ENCODE measurements at places on chromosomes 5 and 9.

DNA sequence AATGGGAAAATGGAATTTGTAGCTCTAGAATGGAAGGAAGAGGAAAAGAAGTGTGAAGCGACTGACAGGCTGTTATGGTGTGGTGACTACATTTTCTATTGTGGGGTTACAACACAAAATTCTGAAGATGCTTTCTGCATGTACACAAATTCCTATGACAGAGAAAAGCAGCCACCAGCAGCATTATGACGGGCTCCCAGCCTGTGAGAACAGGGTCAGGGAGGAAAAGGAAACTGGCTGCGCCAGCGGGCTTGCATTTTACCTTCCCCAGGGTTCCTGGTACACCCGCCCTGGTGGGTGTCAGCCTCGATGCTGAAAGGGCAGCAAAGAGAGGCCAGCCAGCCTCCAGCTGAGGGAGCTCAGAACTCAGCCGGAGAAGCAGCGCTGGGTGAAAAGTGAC lies 41.0 kb downstream of the DDX31 start:
- no peak for DNase-seq
- H3K36me3 ChIP-seq: peaks cover 89% of the 10 kb centered on the region
- no peaks in the 10 kb centered on the region for H3K27me3 ChIP-seq
- no peaks in the 10 kb centered on the region for H3K4me1 ChIP-seq
- H3K4me3 ChIP-seq: no peak overlapping the region

GRCh38 chr9:17003576-17004240 lies 131.1 kb upstream of the CNTLN start:
- no peak overlapping the region for H3K4me3 ChIP-seq
- no peaks in the 10 kb centered on the region for H3K4me1 ChIP-seq
- H3K27me3 ChIP-seq: no peaks in the 10 kb centered on the region
- no peak for DNase-seq

- no peak overlapping the region for H3K27ac ChIP-seq
- H3K4me3 ChIP-seq: peak overlapping the region; percentile 77
- no peaks in the 10 kb centered on the region for H3K36me3 ChIP-seq
- DNase-seq: no peak
- H3K4me1 ChIP-seq: no peaks in the 10 kb centered on the region
Observed at GRCh38 chr5:40678460-40679147, 1.1 kb upstream of the PTGER4 start.

DNA sequence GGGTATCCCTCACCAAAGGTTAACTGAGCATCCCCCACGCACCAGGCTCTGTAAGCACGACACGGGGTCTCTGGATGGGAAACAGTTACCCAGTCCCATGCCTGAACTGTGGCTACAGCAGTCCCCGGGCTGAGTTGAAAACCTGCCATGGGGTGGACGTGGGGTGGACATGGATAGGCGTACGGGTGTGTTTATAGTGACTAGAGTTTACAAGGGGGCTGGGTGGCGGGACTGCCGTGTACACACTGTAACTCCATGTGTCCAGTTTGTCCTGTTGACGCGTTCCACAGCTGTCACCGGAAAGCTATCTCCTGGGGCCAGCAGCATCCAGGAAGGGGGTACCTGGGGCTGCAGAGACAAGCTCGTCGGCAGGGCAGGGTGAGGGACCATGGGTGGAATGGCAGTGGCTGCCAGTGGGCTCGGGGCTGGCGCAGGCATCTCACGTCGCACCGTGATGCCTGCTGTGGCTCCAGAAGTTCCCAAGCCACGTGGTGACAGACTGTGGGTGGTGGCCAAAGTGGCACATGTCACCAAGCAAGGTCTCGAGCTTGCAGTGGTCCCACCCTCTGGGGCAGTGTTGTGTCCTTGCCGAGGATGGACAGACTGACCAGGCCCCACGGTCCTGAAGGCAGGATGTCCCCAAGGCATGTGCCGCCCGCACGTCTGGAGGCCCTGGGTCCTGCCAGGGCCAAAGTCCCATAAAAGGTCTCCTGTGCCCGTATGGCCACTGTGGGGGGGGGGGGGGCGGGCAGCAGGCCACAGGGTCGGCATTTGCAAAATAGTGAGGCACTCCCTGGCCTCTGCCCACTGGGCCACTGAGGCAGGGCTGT lies 29.3 kb upstream of the RNF130 start:
- H3K4me1 ChIP-seq: no peaks in the 10 kb centered on the region
- no peak for DNase-seq
- H3K27ac ChIP-seq: no peak overlapping the region

- H3K4me1 ChIP-seq: no peaks in the 10 kb centered on the region
- no peak overlapping the region for H3K4me3 ChIP-seq
- H3K27ac ChIP-seq: no peak overlapping the region
- peaks cover 27% of the 10 kb centered on the region for H3K36me3 ChIP-seq
- DNase-seq: no peak
- no peaks in the 10 kb centered on the region for H3K27me3 ChIP-seq
Observed at GRCh38 chr5:10374046-10375022, 20.8 kb downstream of the MARCHF6 start.

DNA sequence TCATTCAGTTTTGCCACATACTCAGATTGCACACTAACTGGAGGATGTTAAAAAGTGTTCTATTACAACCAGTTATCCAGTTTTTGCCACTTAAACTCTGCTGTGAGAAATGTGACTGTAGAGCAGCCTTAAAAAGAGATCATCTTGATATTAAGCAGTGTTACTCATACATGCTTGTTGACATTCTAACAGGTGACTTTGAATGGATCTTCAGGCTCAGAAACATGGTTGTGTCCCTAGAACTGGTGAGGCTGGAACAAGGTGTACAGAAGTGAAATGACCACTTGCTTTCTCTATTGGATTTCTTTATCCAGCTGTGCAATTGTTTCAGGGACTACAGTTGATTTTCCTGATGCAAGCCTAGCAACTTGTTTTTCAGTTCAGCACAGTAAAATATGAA lies 166.1 kb upstream of the CCDC152 start:
- no peaks in the 10 kb centered on the region for H3K36me3 ChIP-seq
- no peaks in the 10 kb centered on the region for H3K4me1 ChIP-seq
- no peak overlapping the region for H3K27ac ChIP-seq
- no peak for DNase-seq

GRCh38 chr5:175709276-175709781 lies 51.5 kb downstream of the HRH2 start:
- no peak overlapping the region for H3K27ac ChIP-seq
- H3K27me3 ChIP-seq: no peaks in the 10 kb centered on the region
- no peak overlapping the region for H3K4me3 ChIP-seq
- peak; percentile 15 for DNase-seq
- no peaks in the 10 kb centered on the region for H3K4me1 ChIP-seq

GRCh38 chr5:173680660-173681242 lies 64.3 kb upstream of the BOD1 start:
- no peaks in the 10 kb centered on the region for H3K27me3 ChIP-seq
- no peaks in the 10 kb centered on the region for H3K4me1 ChIP-seq
- H3K27ac ChIP-seq: no peak overlapping the region
- no peak for DNase-seq
- H3K36me3 ChIP-seq: no peaks in the 10 kb centered on the region
- H3K4me3 ChIP-seq: no peak overlapping the region

- H3K4me1 ChIP-seq: no peaks in the 10 kb centered on the region
- no peak for DNase-seq
- no peak overlapping the region for H3K27ac ChIP-seq
- H3K27me3 ChIP-seq: peaks cover 31% of the 10 kb centered on the region
- no peaks in the 10 kb centered on the region for H3K36me3 ChIP-seq
Observed at GRCh38 chr5:129094924-129095899, 663 bp downstream of the ISOC1 start.

DNA sequence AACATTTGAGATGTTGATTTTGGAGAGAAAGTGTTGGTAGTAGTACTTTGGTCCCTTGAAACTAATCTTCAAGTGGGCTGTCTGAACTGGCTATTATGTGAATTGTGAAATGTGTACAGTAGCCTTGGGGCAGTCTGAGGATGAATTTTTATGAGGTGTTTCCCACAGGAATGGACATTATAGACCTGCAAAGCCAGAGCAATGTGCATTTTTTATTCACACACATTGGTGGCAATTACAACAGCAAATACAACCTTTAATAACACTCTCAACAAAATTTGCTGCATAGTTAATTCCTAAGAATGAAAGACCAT lies 147.0 kb downstream of the PAM start:
- peaks cover 3% of the 10 kb centered on the region for H3K4me1 ChIP-seq
- no peak overlapping the region for H3K4me3 ChIP-seq
- H3K36me3 ChIP-seq: no peaks in the 10 kb centered on the region
- no peak overlapping the region for H3K27ac ChIP-seq
- DNase-seq: no peak

DNA sequence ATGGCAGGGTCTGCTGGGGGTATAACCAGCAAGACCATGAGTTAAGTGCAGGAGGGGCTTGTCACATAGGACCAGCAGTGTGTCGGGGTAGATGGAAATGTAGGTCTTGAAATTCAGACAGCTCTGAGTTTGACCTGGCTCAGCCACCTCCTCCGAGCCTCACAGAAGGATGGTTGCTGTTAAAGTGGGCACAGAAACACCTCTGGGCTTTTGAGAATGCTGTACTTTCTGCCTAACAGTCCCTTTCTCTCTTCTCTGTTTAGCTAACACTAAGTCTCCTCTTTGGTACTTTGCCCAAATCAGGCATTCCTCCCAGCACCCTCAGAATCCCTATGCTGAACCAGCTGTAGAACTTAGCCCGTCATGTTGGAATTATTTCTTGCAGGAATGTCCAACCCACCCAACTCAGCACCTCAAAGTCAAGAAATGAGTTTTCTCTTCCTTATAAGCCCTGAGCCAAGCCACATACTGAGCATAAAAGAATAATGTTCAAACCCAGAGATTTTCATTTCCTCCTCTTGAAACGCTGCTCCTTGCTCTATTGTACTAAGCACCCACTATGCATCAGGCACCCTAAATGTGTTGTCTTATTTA lies 41.7 kb upstream of the MATR3 start:
- DNase-seq: no peak
- H3K27me3 ChIP-seq: no peaks in the 10 kb centered on the region
- H3K4me3 ChIP-seq: no peak overlapping the region
- H3K36me3 ChIP-seq: no peaks in the 10 kb centered on the region

GRCh38 chr5:95184924-95185323 lies 100.0 kb downstream of the MCTP1 start:
- H3K36me3 ChIP-seq: no peaks in the 10 kb centered on the region
- H3K4me1 ChIP-seq: no peaks in the 10 kb centered on the region
- no peak for DNase-seq
- H3K27me3 ChIP-seq: no peaks in the 10 kb centered on the region
- no peak overlapping the region for H3K27ac ChIP-seq
- H3K4me3 ChIP-seq: no peak overlapping the region

DNA sequence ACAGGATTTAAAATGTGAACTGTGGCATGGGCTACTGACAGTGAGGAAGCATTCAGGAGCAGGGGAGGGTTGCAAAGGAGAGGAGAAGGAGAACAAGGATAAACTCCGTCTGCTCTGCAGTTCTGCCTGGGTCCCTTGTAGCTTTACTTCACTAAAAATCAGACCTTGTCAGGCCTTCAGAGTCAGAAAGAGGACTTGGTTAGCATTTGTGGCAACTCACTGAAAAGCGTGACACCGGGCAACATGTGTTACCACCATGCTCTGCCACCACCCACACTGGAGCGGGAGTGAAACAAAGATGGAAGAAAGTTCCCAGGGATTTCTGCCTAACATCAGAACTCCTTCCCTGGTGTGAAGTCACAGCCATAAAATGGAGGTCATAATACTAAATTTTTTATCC lies 19.3 kb downstream of the FYB1 start:
- no peaks in the 10 kb centered on the region for H3K27me3 ChIP-seq
- no peaks in the 10 kb centered on the region for H3K36me3 ChIP-seq
- no peaks in the 10 kb centered on the region for H3K4me1 ChIP-seq
- DNase-seq: no peak
- H3K4me3 ChIP-seq: no peak overlapping the region

GRCh38 chr9:125049212-125050049 lies 93.9 kb downstream of the SCAI start:
- H3K27me3 ChIP-seq: no peaks in the 10 kb centered on the region
- H3K36me3 ChIP-seq: peaks cover 10% of the 10 kb centered on the region
- H3K27ac ChIP-seq: peak overlapping the region; percentile 14
- H3K4me1 ChIP-seq: no peaks in the 10 kb centered on the region

DNA sequence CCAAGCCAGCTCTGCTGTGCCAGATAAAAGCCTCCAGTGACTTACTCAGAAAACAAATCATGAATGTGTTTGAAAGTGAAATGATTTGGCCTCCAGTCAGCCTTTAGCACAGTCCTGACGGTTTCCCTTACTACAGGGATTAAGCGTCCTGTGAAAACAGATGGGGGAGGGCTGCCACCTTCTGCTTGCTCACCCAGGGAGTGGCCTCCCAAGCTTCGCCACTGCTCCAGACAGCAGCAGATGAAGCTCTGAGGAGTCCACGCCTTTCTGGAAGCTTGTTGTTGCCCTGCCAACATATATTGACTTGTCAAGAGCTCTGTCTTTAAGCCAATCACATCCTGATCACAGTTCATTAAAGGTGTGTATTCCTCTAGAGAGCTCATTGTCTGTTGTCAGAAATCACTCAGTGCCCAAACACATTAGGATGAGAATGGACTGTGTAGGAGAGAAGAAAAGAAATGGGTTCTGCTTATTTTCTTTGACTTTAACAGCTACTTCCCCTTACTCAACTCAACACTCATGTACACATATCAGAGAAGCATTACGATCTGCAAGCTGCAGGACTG lies 4.9 kb upstream of the FYB1 start:
- H3K4me1 ChIP-seq: peaks cover 3% of the 10 kb centered on the region
- DNase-seq: peak; percentile 74
- no peaks in the 10 kb centered on the region for H3K36me3 ChIP-seq
- H3K27me3 ChIP-seq: no peaks in the 10 kb centered on the region
- H3K4me3 ChIP-seq: peak overlapping the region; percentile 30

DNA sequence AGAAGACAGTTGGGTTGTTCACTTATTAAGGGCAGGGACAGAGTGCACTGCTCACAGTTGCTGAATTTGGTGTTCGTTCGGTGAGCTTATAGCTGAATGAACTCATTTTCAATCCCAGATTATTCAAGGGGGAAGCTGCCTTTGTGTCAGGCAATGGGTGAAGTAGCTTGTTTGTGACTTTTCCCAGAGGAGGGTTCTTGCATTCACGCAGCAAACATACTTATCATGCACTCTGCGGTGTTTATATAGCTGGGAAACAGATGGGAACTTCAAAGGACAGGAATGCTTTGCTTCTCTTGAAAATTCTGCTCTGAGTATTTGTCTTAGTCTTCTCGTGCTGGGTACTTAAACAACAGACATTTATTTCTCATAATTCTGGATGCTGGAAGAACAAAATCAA lies 64.7 kb upstream of the ABCA1 start:
- H3K36me3 ChIP-seq: no peaks in the 10 kb centered on the region
- no peak for DNase-seq
- H3K4me3 ChIP-seq: no peak overlapping the region
- peaks cover 19% of the 10 kb centered on the region for H3K4me1 ChIP-seq
- H3K27ac ChIP-seq: no peak overlapping the region
- peaks cover 14% of the 10 kb centered on the region for H3K27me3 ChIP-seq

- H3K4me3 ChIP-seq: no peak overlapping the region
- H3K27ac ChIP-seq: no peak overlapping the region
- H3K27me3 ChIP-seq: no peaks in the 10 kb centered on the region
- peaks cover 81% of the 10 kb centered on the region for H3K36me3 ChIP-seq
- H3K4me1 ChIP-seq: no peaks in the 10 kb centered on the region
Observed at GRCh38 chr5:136174021-136174659, 18.8 kb downstream of the SMIM32 start.

DNA sequence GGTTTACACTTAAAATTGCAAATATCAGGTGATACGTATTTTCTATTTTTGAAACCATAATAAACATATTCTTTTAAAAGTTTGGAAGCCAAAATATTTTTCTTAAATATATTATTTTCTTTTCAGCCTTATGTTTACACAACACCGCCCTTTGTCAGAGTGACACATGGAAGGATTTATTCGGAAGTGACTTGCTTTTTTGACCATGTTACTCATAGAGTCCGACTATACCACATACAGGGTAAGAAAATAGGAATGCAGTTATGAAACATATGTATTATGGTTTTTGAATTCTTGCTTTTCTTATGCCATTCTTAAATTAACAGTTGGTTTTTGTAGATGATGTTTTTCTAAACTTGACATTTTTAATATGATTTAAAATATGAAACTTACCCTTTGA lies 133.9 kb downstream of the MAN2A1 start:
- H3K4me1 ChIP-seq: peaks cover 3% of the 10 kb centered on the region
- H3K27me3 ChIP-seq: no peaks in the 10 kb centered on the region
- no peak overlapping the region for H3K4me3 ChIP-seq
